ENCODE measurements at places on chromosomes 3 and 15.

GRCh38 chr15:63351170-63351569, 30.5 kb downstream of the CA12 start:
- no peak for DNase-seq

GRCh38 chr3:134753999-134754742, 40.9 kb upstream of the EPHB1 start:
- no peak for DNase-seq

DNA sequence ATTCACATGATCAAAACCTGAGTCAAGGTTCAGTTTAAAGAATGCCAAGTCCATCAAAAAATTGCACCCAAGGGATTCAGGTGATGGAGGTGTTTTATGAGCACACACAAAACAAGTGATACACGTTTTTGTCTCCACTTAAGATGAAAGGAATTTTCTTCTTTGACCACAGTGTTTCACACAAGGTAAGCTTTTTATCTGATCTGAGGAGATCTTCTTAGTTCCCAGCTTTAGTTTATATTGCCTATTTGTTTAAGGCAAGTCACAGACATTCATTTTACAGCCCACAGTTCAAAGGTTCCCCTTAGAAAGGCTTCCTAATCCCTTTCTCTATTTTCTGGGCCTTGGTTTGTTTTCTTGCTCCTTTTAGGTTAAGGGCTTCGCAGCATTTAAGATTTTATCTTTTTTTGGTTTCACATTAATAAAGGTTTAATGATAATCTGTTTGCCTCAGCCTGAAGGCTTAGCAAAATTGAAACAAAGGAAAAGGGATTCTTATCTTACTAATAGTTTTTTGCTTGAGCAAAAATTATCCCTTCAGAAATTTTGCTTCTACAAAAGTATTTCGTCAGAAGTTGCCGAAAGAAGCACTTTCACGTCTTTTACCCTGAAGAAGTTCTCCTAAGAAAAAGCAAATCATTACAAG, 420.5 kb upstream of the NAALADL2 start:
- no peak for DNase-seq

- DNase-seq: no peak
These were observed 32.3 kb upstream of the THBS1 start for GRCh38 chr15:39548561-39548960.
